Activated CD8-positive, alpha-beta memory T cell treated with anti-CD3 and anti-CD28 coated beads, Interleukin-2, amount 50 U/mL, for 4 hours (primary cell): ENCODE measurements at places on chromosomes 13 and 19.

DNA sequence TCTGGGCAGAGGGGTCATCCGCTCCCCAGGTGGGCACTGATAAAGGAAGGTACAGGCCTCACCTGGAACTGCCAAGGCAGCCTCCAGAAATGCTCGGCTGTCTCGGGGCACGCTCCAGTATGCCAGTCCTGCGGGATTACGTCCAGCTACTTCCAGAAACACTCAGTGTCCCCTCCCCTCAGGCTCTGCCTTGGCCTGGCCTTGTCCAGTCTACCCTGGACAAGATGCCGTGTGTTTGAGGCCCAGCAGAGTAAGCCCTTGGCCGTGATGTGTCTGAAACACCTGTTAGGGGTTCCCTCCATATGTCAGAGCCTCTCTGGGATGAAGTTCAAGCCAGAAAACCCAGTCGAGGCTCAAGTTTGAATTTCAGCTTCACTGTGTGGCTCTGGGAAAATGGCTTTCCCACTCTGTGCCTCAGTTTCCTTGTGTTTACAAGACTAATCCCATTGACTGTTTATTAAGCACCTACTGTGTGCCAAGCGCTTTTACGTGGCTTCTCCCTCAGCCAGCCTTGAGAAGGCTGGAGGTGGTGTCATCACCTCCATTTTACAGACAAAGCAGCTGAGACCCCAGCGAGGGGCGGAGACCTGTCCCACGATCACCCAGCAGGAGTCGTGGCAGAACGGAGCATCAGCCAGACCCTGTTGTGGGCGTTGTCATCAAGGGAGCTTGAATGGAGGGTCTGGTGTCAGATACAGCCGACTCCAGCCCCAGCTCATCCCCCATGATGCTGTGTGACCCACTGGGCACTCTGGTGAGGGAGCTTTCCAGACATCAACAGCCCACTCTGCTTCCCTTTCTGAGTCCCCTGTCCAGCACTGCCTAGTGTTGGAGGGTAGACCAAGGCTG, 2.0 kb upstream of the PIK3R2 start:
- DNase-seq, result no peak

GRCh38 chr19:35944556-35944955, 8.4 kb downstream of the LRFN3 start:
- DNase-seq, result no peak

- no peak for DNase-seq
Observed at GRCh38 chr13:103100830-103101229, 34.6 kb upstream of the SLC10A2 start.

- DNase-seq, result no peak
Observed at GRCh38 chr19:46551164-46551563, 50.0 kb upstream of the CALM3 start.

DNA sequence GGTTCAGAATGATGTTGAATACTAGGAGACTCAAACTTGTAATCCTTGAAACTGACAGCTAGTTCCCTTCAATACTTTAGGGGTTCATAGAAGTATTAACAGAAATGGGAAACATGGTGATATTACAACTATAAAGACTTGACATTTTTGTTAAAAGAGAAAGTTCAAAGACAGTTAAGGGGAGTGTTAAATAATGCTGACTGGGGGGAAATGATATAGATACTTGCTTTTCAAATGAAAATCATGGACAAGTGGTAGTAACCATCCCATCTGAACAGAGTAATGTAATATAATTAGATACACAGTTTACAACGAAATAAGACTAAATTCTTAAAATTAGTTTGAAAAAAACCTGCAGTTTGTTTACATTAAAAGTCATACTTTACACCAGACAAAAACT, 6.6 kb upstream of the EEF1AKMT1 start:
- no peak for DNase-seq
